ENCODE measurements at places on chromosomes 4 and X. TPM values are rescaled to one million over a fixed set of nuclear protein-coding genes. Genes with fewer than 3 reads are reported as not detected.

Gene TENM3
- 6.8 TPM for total RNA-seq

Gene ARHGAP10
- total RNA-seq: 20.3 TPM

Gene CSAG2
- not detected for total RNA-seq

Gene NLGN4X
- total RNA-seq: 5.6 TPM

Gene RS1
- 0.44 TPM for total RNA-seq

- DNase-seq: no peak
- no peaks in the 10 kb centered on the region for H3K4me1 ChIP-seq
- no peak overlapping the region for H3K4me3 ChIP-seq
- H3K27me3 ChIP-seq: no peaks in the 10 kb centered on the region
- no peak overlapping the region for H3K27ac ChIP-seq
These were observed 32.1 kb downstream of the CCKAR start for GRCh38 chr4:26458157-26458561.

DNA sequence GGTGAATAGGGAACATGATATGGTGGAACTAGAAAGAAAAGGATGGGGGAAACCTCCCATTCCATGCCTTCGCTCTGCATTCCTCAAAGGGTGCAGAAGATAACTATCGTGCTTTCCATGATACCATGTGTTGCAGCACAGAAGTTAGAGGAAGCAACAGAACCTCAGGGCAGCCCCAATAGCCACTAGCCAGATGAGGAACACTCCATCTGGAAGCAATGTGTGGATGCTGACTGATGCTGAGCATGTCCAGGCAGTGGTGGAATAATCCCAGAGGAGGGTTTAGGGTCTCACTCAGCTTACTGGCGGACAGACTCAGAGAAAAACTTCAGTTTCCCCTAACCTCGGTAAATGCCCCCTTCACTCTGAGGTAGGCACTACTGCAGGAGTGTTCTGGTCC is 7.5 kb downstream of the SMIM10 start:
- no peaks in the 10 kb centered on the region for H3K27me3 ChIP-seq
- no peak for DNase-seq
- H3K4me1 ChIP-seq: no peaks in the 10 kb centered on the region
- no peak overlapping the region for H3K27ac ChIP-seq
- no peak overlapping the region for H3K4me3 ChIP-seq
- H3K36me3 ChIP-seq: no peaks in the 10 kb centered on the region

GRCh38 chrX:14359316-14359715 is 170.0 kb upstream of the GLRA2 start:
- H3K4me1 ChIP-seq: no peaks in the 10 kb centered on the region
- H3K27me3 ChIP-seq: peaks cover 2% of the 10 kb centered on the region
- no peak for DNase-seq
- H3K36me3 ChIP-seq: no peaks in the 10 kb centered on the region
- H3K4me3 ChIP-seq: no peak overlapping the region
- H3K27ac ChIP-seq: no peak overlapping the region

- no peak for DNase-seq
- H3K4me1 ChIP-seq: no peaks in the 10 kb centered on the region
- H3K36me3 ChIP-seq: no peaks in the 10 kb centered on the region
- no peak overlapping the region for H3K27ac ChIP-seq
- no peaks in the 10 kb centered on the region for H3K27me3 ChIP-seq
- no peak overlapping the region for H3K4me3 ChIP-seq
These were observed 93.9 kb downstream of the SH3KBP1 start for GRCh38 chrX:19793471-19793870.

Gene CCDC149
- total RNA-seq: 21.8 TPM

GRCh38 chr4:21827575-21827974 is 121.0 kb downstream of the KCNIP4 start:
- H3K27ac ChIP-seq: no peak overlapping the region
- no peaks in the 10 kb centered on the region for H3K27me3 ChIP-seq
- DNase-seq: no peak
- H3K4me3 ChIP-seq: no peak overlapping the region

GRCh38 chr4:77432717-77433417 is 172.8 kb upstream of the CXCL13 start:
- H3K4me1 ChIP-seq: no peaks in the 10 kb centered on the region
- H3K4me3 ChIP-seq: no peak overlapping the region
- H3K27ac ChIP-seq: no peak overlapping the region
- H3K36me3 ChIP-seq: no peaks in the 10 kb centered on the region
- DNase-seq: no peak

Gene RHOXF2B
- total RNA-seq: not detected

DNA sequence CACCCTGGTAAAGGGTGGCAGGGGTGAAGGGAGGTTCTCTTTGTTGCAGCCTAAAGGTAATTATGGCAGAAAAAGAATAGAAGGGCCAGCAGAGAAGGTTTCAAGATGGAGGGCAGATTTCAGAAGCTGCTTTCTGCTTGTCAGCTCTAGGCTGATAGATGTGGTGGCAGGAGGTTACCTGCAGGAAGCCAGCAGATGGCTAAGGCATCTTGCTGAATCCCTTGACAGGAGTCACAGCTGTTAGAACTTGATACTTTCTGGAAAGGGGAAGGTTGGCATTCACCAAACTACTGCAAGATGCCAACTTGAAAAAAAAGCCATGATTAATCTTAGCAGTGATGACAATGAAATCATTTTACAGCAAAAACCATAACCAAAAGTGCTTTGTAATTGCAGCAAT is 69.5 kb upstream of the CBLL2 start:
- H3K27me3 ChIP-seq: no peaks in the 10 kb centered on the region
- DNase-seq: no peak
- H3K27ac ChIP-seq: no peak overlapping the region
- no peak overlapping the region for H3K4me3 ChIP-seq

DNA sequence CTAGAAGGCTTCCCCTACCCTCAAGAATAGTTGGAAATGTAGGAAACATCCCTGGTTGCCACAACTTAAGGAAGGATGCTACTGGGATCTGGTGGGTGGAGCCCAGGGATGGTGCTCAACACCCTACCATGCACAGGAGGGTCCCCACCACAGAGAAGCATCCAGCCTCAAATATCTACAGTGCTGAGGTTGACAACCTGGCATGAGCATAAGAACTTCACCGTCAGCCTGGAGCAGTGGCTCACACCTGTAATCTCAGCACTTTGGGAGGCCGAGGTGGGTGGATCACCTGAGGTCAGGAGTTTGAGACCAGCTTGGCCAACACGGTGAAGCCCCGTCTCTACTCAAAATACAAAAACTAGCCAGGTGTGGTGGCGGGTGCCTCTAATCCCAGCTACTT is 24.0 kb upstream of the ASMTL start:
- no peak overlapping the region for H3K27ac ChIP-seq
- no peaks in the 10 kb centered on the region for H3K27me3 ChIP-seq
- H3K4me3 ChIP-seq: no peak overlapping the region
- no peaks in the 10 kb centered on the region for H3K36me3 ChIP-seq

Gene PCYT1B
- total RNA-seq: 0.13 TPM

DNA sequence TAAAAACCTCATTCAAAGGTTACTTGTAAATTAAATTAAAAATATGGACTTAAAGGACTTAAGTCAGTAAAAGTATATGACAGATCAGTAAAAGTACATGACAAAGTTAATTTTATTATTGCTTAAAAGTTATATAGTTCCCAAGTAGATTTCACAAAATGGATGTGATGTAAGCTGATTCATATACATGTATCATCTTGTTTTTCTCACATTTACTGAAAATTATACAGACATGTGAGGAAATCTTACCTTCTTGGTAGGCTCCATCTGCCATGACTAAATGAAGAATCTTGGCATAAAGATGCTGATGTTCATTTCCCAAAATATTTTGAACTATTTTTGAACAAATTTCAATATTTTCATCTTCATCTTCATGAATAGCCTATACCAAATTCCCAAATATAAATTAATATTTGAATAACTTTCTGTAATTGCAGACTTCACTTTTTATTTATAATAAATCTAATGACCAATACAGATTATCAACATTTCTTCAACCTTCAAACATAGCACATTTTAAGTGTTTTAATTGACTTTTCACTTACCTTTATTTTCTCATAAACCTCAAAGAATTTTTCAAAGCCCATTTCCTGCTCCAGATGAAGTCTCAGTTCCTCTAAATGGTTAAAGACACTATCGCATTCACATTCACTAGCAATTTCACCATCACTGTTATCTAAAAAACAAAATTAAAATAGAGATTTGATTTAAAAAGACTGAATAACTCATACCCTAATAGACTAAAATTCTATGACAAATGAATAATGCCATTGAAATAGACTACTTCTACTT is 129.4 kb upstream of the SH3RF1 start:
- no peak overlapping the region for H3K27ac ChIP-seq
- H3K36me3 ChIP-seq: no peaks in the 10 kb centered on the region
- DNase-seq: no peak
- no peak overlapping the region for H3K4me3 ChIP-seq

DNA sequence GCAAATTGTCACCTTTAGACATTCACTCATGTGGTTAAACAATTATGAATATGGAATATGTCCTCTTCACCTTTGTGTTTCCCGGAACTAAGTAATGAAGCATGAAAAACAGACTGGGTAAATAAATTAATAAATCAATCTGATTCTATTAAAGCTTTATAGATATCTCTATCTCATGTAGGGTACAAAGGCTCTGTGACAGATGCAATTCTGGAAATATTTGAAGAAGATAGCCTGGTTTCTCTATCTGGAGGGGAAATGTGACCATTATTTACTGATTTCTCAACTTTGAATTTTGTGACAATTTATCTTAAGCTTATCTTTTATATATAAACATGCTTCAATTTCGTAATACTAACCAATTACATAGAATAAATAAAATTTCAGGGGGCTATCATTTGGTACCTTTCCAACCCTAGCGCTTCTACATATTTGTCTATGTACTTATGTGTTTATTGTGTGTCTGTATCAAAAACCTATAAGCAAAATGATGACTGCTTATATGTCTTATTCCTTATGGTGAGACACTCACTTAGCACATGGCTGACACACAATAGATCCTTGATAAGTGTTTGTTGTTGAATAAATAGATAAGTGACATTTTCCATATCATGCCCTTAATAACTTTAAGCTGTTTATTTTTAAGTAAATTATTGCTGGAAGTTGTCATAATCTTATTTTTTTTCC is 9.9 kb downstream of the CTSO start:
- no peak for DNase-seq
- H3K27me3 ChIP-seq: no peaks in the 10 kb centered on the region
- H3K4me3 ChIP-seq: no peak overlapping the region
- H3K36me3 ChIP-seq: no peaks in the 10 kb centered on the region
- H3K27ac ChIP-seq: no peak overlapping the region

DNA sequence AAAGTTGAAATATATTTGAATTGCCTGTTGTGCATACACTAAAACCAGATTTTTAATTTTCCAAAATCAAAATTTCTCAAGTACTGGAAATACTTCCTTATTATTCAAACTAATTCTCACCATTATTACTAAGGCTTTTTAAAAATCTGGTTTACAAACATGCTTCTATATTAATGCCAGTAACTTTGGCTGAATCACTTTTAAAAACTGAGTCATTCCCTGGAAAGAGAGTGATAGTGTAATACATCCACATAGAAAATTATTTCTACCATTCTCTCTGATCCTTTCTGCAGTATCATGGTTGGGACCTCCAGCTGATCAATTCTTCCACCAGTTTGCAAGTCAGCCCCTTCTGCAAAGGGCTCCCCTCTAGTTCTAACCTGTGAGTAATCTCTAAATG is 165.3 kb upstream of the FAM241A start:
- H3K4me3 ChIP-seq: no peak overlapping the region
- no peaks in the 10 kb centered on the region for H3K4me1 ChIP-seq
- DNase-seq: no peak
- no peak overlapping the region for H3K27ac ChIP-seq
- H3K27me3 ChIP-seq: no peaks in the 10 kb centered on the region
- no peaks in the 10 kb centered on the region for H3K36me3 ChIP-seq

GRCh38 chrX:23855569-23855968 is 52.2 kb downstream of the APOO start:
- H3K27ac ChIP-seq: no peak overlapping the region
- no peaks in the 10 kb centered on the region for H3K4me1 ChIP-seq
- peaks cover 2% of the 10 kb centered on the region for H3K27me3 ChIP-seq

Gene TECRL
- total RNA-seq: not detected

Gene MAGED4B
- total RNA-seq: 13.3 TPM

Gene SYP
- 4.0 TPM for total RNA-seq

Gene CA5B
- total RNA-seq: 18.2 TPM
